ENCODE measurements at places on chromosomes 5 and 9.

- DNase-seq, result no peak
Observed at GRCh38 chr5:142767911-142768310, 2.3 kb upstream of the ARHGAP26 start.

DNA sequence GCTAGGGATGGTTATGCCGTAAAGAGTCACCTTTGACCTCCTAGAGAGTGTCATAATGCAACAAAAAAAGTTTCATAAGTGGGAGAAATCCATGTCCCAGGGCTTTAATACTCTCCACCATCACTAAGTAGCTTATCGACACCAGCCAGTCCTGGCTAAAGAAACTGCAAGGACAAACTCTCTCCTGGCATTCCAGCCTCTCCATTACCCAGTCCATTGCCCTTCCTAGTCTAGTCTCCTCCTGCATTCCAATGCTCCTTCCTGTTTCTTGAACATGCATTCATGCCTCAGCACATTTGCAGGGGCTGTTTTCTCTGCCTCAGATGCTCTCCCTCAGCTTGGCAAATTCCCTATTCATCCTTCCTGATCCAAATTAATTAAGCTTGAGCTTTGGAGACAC is 364.1 kb downstream of the BRINP1 start:
- no peak for DNase-seq

DNA sequence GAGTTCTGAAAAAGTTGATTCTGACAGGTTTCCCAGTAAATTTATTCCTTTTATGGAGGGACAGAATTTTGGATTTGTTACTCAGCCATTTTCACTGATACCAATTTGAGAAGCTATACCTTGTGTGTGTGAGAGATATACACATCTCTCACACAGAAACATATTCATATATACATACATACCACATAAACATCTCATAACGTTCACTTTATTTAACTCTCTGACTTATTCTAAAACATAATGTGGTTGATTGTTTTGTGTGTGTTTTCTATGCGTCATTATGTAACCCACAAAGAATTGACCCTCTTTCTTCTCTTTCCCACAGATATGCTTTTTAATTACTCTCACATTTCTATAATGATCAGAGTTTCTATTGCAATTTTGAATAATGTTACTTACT is 570.8 kb upstream of the TLE4 start:
- no peak for DNase-seq

DNA sequence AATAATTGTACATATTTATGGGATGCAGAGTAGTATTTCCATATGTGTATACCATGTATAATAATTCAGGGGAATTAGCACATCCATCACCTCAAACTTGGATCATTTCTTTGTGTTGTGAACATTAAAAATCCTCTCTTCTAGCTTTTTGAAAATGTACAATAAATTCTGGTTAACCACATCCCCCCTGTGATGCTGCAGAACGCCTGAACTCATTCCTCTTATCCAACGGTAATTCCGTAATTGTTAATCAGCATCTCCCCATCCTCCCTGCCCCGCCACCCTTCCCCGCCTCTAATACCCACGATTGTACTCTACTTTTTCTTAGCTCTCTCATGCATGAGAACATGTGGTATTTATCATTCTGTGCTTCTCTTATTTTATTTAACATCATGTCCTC is 127.7 kb upstream of the ANKRD55 start:
- no peak for DNase-seq

- DNase-seq, result no peak
Observed at GRCh38 chr9:127163409-127163808, 41.0 kb upstream of the ANGPTL2 start.

DNA sequence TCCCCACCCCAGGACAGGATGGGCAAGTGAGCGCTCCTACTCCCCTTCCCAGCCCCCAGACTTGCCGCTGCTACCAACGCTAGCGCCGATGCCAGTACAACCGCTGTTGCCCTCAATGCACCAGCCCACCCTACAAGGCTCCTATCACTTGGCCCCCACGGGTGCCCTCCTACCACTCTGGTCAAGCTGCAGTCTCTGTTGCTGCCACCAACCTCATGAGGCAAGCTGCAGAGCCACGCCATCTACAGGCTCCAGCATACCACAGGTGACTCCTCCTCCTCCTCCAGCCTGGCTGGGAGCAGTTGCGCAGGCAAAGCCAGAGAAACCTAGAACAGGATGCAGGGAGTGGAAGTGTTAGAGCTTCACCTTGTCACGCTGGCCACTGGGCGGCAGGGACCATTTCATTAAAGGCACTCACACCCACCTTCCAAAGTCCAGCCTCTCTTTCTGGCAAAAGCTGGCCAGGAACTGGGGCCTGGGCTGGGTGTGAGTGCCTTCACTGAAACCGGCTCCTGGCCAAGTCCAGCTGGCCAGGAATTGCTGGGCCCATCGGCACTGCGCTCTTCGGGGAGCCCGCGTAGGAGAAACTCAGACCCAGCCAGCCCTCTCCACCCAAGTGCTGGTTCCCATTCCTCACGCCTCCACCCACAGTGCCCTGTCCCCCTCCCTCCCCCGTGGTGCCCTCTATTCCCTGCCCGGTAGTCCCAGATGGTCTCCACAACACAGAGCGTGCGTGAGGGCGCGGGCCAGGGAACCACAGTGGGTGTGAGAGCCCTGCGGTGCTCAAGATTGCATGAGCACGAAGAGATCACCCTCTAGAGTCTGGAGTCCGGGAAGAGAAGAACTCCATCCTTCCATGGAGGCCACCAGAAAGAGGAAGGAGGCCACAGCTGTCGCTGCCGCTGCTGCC is 1.6 kb upstream of the PCAT7 start:
- DNase-seq, result no peak

- no peak for DNase-seq
Observed at GRCh38 chr9:86424251-86424891, 70.2 kb upstream of the TUT7 start.

- no peak for DNase-seq
Observed at GRCh38 chr5:89729623-89730301, 679.8 kb downstream of the CETN3 start.

DNA sequence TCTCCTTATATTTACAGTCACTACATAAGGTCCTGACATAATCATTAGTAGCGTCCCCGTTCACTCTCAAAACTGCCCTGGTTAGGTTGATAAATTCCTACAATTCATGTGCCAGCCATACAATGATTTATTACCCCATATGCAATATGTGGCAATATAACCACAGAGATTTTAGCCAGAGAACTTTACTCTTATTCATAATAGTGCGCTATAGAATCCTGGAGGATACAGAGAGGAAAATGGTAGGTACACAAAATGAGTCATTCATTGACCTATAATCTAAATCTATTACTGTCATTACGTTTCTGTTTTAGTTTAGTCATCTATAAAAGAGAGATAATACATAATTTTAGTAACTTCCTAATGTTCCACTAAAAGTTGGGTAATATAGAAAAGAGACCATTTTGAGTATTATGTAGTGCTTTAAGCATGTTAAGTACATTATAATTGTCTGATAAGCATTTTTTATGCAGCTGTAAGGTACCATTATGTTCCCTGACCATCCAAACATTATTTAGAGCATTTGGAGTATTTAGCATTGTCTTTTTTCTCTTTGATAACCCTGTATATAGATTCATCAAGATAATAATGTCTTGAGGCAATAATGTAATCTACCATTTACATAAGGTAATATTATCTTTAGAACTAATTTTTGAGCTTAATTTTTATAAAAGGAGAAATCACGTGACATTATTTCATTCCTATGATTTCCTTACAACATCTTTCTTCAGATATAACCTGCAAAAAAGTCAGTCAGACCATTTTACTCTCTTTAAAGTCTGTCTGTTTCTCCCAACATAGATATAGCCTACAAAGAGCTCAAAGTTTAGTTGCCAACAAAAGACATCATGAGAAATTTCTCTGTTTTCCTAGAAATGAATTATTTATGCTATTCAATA is 655.5 kb upstream of the ZNF608 start:
- no peak for DNase-seq

GRCh38 chr9:97856857-97857605 is 4.0 kb downstream of the FOXE1 start:
- no peak for DNase-seq
